Progenitor cell of endocrine pancreas (in vitro differentiated cells): ENCODE measurements at places on chromosomes 7 and 10. TPM values are rescaled to one million over a fixed set of nuclear protein-coding genes. Genes with fewer than 3 reads are reported as not detected.

SPAM1 gene
- not detected in 2 replicates for total RNA-seq

SEMA3C gene
- 136 and 137 TPM in 2 replicates for total RNA-seq

DNA sequence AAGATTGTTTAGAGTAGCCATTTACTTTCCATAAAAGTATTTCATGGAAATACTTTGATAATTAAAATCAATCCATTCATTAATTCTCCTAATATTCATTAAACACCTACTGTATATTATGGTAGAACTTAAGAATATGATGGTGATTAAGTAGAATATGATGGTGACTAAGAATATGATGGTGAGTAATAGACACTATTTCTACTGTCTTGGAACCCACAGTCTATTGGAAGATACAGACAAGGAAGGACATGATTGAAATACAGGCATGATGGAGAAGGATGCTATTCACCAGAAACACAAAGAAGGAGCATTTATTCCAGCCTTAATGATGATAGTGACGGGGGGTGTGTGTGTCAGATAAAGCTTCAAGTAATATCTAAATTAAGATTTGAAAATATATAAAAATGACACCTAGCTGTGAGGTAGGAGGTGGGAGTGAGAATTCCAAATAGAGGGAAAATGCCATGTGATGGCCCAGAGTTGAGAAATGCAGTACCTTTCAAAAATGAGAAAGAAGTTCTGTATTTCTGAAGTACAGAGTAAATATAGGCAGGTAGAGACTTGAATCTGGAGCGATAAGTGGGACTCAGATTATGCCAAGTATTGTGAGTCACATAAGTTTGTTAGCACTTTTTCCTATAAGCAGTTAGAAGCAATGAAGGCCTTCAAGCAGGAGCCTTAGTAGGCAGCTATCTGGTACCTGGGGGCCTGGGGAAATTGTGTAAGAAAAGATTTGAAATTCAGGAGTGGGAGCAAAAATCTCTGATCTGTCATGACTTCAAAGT lies 12.5 kb upstream of the CDK13 start:
- DNase-seq = no peak

- DNase-seq = no peak
These were observed 6.3 kb upstream of the SNX13 start for GRCh38 chr7:17946591-17946990.

DNA sequence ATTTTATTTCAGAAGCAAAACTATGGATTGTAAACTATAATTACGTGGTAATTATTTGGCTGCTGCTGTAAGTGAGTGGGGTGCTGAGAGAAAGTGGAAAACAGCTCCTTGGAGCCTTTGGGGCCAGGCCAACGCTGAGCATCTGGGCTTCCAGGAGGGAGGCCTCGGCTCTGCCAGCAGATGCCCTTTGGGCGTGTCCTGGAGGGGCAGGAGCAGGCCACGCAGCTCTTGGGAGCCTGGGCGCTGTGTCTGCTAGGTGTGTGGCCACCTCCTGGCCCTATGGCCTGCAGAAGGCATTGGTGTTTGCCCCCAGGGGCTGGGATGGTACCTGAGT lies 423.3 kb downstream of the GLRX3 start:
- DNase-seq = no peak

DNA sequence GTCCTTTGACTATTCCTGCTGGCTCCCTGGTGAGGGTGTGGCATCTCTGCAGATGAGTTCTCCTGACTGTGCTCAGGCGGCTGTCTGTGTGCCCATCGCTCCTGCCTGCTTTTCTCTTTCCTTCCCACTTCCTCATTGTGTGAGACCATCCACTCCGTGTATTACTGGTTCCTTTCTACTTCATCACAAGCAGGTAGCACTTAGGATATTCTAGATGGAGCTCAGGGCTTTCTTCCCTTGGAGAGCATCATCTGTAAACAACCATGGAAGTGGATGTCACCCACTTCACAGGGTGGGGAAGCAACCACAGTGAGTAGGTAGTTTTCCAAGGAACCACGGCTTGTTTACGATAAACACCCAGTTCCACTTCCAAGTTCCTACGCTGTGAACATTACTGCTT lies 15.7 kb downstream of the DNAJB6 start:
- DNase-seq = no peak

DNA sequence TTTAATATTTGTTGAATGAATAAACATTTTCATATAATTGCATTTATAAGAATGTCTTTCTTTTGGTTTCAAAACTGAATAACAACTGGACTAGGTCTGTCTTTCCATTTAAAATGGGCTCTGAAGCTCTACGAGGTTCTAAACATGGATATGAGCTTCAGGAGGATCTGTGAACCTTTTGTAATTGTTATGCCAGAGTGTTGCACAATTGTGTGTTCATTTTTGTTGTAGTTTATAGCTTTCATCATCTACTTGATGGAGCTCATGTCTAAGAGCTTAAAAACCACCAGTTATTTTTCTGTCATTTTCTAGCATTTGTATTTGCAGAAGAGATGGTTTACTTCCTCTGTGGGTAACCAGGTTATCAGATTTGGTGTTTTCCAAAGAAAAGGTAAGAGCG lies 265.7 kb upstream of the NPY start:
- no peak for DNase-seq
